ENCODE measurements at places on chromosomes 3 and 15.

GRCh38 chr3:106862067-106862466 lies 515.2 kb upstream of the CCDC54 start:
- DNase-seq: no peak

DNA sequence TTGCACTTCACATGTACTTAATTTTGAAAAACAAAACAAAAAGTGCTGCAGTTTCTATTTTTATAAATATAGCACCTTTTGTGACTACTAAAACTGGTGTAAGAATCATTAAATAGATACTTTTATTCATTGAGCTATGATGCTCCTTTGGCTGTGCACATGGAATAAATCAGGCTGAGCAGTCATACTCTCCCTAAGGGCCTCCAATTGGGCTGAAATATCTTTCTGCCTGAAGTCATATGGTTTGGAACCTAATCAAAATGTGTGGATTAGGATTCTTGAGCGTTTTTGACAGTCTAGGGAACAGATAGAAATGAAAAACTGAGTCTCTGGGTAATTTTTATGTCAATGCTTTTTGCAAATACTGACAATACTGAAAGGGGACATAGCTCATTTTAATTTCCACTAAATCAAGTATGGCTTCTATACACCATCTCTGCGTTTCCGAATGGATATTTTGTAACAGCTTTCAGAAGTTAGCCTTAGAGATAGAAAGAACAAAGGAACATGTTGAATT lies 392.2 kb upstream of the ROBO1 start:
- DNase-seq: no peak

DNA sequence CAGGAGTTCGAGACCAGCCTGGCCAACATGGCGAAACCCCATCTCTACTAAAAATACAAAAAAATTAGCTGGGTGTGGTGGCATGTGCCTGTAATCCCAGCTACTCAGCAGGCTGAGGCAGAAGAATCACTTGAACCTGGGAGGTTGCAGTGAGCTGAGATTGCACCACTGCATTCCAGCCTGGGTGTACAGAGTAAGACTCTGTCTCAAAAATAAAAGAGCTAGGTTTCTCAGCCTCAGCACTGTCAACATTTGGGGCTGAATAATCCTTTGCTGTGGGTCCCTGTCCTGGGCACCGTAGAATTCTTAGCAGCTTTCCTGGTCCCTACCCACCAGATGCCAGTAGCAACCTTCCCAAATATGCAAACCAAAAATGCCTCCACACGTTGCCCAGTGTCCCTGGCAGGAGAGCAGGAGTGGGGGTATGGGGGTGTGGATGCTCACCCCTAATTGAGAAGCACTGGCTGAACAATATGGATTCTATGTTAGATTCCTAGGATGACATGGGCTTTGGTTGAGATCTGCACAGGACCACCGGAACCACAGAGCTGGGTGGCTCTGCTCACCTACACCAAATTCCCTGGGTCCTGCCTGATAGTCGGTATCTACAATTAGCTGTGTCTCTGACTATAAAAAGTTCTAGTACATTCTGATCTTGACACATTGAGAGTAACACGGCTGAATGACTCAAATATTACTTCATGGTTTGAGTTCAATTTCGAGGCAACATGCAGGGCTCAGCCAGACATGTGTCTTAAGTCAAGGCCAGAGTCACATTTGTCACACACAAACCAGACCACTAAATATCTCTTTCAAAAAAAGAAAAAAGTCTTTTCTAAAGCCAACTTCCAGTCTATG lies 577.0 kb upstream of the MDFIC2 start:
- no peak for DNase-seq

GRCh38 chr3:77566055-77566454 lies 526.2 kb downstream of the ROBO2 start:
- DNase-seq: no peak

GRCh38 chr3:105284876-105285275 lies 81.8 kb upstream of the ALCAM start:
- no peak for DNase-seq

DNA sequence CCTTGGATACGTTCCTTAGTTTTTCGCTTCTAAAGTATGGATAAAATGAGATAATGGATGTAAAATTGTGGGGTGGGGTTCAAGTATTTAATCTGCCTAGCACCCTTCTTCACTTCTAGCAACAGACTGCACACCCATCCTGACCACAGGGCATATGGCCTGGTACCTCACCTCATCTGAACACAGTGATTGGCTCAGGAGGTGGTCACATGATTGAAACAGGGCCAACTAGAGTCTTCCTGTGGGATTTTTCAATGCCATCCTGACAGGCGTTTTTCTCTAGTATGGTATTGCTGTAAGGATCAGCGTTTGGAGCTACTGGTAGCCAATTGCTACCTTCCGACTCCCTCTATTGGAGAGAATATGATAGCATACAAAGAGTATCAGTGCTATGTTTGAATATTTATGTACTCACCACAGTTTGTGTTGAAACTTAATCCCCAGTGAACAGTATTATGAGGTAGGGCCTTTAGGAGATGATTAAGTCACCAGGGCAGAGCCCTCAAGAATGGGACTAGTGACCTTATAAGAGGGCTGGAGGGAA lies 172.2 kb downstream of the PPM1L start:
- DNase-seq: no peak

DNA sequence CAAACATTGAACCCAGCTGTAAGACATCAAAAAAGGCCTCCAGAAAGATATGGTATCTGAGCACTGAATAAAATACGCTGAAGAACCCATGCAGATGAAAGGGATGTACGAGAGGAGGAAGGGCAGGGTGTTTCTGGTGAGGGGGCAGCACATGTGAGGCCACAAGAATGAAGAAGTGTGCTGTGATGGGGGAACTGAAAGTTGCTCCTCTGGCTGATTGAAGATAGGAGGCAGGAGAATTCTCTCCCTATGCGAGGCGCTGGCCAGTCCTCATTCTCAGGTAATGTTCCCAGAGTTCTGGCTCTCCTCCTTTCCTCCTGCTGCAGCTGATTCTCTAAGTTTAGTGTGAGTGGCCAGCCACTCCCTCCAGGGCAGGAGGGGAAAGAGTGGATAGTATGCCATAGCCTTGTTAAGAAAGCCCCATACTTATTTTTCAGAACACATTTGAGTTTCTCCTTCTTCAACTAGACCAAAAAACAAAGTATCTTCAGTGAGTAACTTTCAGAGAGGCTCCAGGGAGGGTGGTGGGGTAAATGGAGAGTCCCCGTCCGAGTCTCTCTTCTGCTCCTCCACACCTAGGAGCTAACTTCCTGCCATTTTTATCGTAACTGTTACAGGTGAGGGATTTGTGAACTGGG lies 26.9 kb upstream of the MYO1E start:
- DNase-seq: no peak

DNA sequence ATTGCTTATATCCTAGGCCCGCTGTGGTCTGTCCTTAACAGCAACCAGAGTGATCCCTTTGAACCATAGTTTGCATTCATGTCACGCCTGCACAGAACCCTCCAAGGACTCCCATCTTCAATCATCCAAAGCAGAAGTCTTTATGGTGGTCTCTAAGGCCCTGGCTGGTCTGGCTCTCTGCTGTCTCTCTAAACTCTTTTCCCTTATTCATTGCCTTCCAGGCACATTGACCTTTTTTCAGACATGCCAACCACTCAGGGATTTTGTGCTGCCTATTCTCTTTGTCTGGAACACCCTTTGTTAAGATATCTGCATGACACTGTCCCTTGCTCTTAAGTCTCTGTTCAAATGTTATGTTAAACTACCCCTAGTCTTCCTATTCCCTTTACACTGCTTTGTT lies 21.9 kb upstream of the ZBTB47 start:
- DNase-seq: no peak

DNA sequence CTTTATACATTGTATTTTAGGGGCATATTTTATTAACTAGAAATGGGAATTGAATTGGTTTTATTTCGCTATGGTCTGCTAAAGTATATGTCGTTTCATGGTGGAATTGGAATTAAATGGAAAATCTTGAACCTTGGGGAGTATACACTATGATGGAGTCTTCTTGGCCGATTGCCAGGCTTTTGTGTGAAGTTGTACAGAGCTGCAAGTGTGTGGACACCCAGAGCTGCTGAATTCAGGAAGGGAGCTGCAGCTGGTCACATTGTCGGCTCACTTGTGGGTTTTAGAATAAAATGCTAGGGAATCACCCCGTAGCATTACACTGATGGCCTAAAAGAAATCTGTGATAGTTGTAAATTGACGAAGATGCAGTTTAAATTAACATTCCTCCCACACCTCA lies 35.1 kb downstream of the USP3 start:
- no peak for DNase-seq

All from stimulated activated effector memory CD8-positive, alpha-beta T cell treated with anti-CD3 and anti-CD28 coated beads, Interleukin-12 subunit alpha, Interleukin-12 subunit beta, amount 100 ng/mL, for 72 hours (primary cell).